ENCODE measurements at places on chromosomes 11 and 22.

- DNase-seq = no peak
These were observed 72.5 kb upstream of the AMPD3 start for GRCh38 chr11:10382518-10382917.

- no peak for DNase-seq
These were observed 9.4 kb upstream of the NLRP10 start for GRCh38 chr11:7974668-7975067.

- DNase-seq = peak; percentile 12
These were observed 2.5 kb upstream of the SEPTIN3 start for GRCh38 chr22:41966607-41967240.

DNA sequence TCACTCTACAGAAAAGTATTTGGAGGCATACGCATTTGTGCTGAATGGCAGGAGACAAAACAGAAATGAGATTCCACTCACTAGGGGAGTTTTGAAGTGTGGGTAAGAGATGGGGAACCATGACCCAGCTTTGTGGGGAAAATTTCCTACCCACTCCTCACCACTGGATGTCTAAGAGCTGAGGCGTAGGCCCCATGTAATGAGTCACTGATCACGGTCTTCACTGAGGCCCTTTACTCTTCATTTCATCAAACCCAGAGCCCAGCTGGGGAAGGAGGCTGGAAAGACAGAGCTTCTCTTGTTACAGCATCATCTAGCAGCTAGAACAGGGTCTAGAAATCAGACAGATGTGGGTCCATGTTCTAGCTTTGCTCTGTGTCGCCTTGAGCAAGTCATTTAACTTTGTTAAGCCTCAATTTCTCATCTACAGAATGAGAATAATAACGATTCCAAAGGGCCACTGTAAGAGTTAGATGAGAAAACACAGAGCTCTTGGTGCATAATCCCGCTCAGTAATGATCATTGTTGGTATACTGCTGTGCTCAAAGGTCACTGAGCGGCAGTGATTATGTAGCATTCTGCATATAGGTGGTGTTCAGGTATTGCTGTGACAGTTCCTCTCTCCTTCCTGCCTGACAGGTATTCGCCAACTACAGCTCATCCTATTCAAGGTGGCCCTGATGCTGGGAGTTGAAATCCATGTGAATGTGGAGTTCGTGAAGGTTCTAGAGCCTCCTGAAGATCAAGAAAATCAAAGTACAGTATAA lies 97.2 kb downstream of the MICAL2 start:
- DNase-seq = no peak

DNA sequence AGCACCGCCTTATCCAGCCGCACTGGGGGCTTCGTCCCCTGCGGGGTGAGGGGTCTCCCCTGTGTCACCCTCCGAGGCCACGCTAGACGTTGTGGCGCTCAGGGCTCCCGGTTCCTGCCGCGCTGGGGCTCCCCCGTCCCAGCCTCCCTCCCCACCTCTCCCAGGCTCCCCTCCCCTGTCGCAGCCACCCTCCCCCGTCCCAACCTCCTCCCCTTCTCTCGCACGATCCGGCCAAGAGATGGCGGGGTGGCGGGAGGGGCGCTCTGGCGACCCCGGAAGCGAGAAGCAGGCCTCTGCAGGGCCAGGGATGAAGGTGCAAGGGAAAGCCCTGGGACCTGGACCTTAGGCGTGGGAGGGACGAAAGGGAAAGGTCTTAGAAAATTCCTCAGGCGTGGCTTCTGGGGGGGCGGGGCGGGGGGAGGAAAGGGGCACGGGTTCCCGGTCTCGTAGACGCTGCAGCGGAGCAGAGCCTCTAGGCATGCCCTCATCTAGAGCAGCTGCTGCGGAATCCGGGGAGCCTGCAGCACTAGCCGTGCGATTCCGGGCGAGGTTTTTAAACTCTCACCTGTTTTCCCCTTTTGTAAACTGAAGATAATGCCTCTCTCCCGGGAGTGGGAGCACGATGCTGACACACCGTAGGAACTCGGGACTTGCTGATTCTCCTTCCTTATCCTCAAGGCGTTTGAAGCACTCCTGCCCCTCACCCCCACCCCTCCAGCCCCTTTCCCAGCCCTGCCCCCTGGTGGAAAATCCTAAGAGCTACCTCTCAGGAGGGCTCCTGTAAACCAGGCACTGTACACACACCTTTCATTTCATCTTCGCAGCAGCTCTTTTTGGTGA lies 14.4 kb downstream of the KCNJ5 start:
- DNase-seq = peak; percentile 26

DNA sequence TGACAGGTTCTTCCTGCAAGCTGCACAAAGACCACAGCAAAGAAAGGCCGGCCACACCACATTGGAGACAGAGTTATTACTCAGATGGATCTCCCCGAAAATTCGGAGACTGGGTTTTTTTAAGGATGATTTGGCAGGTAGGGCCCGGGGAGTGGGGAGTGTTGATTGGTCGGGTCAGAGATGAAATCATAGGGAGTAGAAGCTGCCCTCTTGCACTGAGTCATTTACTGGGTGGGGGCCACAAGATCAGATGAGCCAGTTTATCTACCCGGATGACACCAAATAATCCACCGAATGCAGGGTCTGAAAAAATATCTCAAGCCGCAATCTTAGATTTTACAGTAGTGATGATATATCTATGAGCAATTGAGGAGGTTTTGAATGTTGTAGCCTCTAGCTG lies 401.8 kb upstream of the FAT3 start:
- DNase-seq = no peak

DNA sequence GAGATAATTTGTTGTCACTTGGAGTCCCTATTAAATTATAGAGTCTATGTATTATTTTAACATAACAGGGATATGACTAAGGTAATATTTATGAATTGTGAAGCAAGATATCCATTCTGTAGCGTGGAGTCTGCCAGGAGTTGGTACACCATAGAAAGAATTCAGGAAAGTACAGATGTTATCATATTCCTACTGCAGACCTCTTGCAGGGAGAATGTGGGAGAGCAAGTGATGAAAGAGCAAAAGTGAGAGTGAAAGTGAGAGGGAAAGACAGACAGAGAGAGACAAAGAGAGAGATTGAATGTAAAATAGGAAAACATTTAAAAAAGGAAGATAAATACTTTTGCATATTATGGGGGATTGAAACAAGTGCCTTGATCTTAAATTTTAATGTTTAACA lies 468.8 kb downstream of the CNTN5 start:
- DNase-seq = no peak

DNA sequence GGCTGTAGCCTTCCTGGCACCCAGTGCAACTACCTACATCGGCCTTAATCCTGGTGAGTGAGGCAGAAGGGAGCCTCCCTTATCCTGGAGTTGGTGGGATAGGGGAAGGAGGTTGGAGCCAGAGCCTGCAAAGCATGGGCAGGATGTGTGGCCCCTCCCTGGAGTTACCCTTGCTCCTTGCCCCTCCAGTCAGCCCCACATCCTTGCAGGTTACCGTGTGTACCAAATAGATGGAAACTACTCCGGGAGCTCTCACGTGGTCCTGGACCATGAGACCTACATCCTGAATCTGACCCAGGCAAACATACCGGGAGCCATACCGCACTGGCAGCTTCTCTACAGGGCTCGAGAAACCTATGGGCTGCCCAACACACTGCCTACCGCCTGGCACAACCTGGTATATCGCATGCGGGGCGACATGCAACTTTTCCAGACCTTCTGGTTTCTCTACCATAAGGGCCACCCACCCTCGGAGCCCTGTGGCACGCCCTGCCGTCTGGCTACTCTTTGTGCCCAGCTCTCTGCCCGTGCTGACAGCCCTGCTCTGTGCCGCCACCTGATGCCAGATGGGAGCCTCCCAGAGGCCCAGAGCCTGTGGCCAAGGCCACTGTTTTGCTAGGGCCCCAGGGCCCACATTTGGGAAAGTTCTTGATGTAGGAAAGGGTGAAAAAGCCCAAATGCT lies 3.9 kb downstream of the SMPD1 start:
- DNase-seq = no peak

- DNase-seq = peak; percentile 26
These were observed 98.9 kb upstream of the UBASH3B start for GRCh38 chr11:122556605-122557004.

DNA sequence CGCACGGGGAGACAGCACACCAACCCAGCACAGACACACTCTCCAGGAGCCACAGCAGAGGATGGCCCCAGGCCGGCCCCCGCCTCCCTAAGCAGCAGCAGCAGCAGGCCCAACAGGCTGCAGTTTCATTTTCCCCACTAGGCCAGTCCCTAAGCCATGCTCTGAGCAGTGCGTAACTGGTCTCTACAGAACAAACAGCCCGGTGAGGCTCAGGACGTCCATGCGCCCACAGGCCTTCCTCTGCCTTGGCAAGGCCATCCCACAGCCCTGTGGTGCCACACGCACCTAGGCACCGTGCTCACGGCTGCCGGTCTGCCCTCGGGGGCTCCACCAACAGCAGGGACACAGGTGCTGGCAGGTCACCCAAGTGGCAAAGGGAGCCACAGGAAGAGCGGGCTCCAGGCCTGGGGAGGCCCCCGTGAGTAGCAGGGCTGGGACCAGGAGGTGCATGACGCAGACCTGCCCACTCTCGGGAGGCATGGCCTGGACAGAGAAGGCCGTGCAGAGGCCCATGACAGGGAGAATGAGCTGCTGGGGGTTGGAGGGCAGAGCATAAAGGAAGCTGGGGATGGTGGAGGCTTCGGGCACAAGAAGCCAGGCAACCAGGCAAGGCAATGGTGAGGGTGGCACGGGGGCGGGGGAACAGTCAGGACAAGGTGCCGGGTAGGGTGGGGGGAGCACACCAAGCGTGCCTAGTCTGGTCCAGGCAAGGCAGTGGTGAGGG lies 1.4 kb upstream of the MOB2 start:
- DNase-seq = peak; percentile 9

GRCh38 chr22:32005453-32005852 lies 37.6 kb upstream of the SLC5A1 start:
- DNase-seq = no peak

DNA sequence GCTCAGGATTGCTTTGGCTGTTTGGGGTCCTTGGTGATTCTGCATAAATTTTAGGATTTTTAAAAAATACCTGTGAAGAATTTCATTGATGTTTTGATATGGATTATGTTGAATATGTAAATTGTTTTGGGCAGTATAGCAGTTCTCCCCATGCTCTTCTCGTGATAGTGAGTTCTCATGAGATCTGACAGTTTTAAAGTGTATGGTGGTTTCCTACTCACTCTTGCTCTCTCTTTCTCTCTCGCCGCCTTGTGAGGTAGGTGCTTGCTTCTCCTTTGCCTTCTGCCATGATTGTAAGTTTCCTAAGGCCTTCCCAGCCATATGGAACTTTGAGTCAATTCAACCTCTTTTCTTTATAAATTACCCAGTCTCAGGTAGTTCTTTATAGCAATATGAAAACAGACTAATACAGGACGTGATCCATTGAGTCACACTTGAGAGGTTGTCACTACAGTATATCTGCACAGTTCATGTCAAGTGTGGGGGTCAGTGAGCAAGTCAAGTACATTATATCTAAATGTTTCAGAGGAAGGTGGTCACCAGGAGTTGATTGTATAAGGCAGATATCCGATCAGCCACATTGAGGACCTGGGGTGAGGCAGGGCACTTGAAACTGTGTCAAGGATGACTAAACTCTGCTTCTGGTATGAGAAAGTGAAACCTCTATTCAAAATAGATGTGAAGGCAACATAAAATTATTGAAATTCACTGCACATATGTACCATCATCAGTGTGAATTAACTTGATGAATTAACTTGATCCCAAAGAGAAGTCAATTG lies 70.7 kb upstream of the CCDC179 start:
- DNase-seq = no peak

- DNase-seq = no peak
These were observed 3.3 kb upstream of the AMBRA1 start for GRCh38 chr11:46597155-46597554.

- DNase-seq = peak; percentile 5
These were observed 56.3 kb upstream of the ZBTB44 start for GRCh38 chr11:130370845-130371590.

Data from immature natural killer cell (primary cell).